GF-D8 (cell line): ENCODE measurements at places on chromosomes 2 and 18.

DNA sequence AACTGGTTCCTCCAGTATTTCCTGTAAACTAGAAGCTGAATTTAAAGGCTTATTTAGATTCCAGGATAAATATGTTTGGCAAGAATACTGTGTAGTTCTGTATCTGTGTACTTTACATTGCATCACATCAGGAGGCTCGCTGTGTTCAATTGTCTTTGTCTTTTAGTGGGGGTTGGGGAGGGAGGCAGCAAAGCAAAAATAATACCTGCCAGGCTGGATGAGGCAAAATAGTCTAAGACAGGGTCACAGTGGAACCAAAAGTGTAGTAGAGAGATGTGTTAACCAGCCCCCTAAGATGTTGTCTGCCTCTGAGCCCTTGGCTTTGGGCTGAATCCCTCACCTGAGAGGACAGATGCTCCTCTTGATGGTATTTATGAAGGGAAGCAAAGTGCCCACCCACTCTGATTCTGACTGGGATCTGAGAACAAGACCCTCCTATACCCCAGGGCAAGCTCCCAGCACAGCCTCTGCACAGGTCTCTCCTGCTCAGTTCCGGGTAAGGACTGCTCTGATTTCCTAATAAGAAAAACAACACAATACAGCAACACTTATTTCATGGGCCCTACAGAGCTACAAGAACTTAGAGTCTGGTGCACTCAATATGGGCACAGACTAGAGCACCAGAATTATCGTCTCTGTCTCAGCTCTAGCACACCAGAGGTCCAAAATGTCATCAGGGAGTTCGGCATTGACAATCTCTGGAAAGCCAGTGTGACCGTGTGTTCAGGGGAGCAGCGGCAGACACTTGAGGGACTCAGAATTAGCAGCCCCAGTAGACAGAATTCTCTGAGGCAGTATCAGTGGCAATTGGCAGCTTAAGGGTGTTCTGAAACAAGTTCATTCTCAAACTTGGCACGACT, 7.2 kb upstream of the AFTPH start:
- no peak for DNase-seq

- no peak for DNase-seq
Measured at GRCh38 chr2:26537069-26537825, 59.3 kb upstream of the OTOF start.

- no peak for DNase-seq
Measured at GRCh38 chr2:191355170-191355758, 110.1 kb downstream of the MYO1B start.

GRCh38 chr2:166560022-166560421, 66.0 kb upstream of the SCN7A start:
- DNase-seq = peak; percentile 24

- DNase-seq = no peak
Measured at GRCh38 chr2:141946016-141946415, 184.8 kb downstream of the LRP1B start.

DNA sequence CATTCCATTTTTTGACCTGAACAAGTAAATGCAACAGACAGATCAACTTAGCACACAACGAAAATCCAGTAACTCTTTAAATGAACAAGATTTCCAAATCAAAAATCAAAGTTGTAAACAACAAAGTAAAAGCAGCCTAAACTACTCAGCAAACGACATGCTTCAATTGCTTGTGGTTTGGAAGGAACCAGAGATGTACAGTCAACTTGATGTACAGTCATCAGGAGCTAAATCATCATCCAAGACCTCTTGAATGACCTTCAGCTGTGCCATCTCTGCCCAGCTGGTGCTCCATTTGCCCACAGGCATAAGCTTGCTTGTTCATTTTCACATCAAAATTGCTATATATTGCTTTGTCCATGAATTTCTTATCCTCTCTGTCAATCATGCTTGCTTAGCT, 109.8 kb downstream of the UPP2 start:
- DNase-seq = no peak

GRCh38 chr2:222264791-222265320, 33.9 kb downstream of the PAX3 start:
- no peak for DNase-seq

DNA sequence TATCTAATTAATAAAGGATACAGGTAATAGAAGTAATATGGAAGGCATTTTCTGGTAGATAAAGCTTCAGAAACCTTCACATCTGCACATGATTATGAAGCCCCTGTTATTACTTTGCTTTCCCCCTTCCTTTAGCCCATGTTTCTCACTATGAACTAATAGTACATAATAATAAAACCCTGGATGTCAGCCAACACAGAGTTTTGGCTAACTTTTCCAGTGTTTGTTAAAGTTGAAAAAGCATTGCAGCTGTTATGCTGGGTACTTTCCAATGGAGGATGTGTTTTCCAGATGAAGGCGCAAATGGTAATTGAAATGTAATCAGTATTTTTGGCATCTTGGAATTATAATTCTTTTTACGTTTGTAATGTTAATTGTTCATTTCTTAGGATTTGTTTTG, 43.5 kb downstream of the SPTBN1 start:
- no peak for DNase-seq

DNA sequence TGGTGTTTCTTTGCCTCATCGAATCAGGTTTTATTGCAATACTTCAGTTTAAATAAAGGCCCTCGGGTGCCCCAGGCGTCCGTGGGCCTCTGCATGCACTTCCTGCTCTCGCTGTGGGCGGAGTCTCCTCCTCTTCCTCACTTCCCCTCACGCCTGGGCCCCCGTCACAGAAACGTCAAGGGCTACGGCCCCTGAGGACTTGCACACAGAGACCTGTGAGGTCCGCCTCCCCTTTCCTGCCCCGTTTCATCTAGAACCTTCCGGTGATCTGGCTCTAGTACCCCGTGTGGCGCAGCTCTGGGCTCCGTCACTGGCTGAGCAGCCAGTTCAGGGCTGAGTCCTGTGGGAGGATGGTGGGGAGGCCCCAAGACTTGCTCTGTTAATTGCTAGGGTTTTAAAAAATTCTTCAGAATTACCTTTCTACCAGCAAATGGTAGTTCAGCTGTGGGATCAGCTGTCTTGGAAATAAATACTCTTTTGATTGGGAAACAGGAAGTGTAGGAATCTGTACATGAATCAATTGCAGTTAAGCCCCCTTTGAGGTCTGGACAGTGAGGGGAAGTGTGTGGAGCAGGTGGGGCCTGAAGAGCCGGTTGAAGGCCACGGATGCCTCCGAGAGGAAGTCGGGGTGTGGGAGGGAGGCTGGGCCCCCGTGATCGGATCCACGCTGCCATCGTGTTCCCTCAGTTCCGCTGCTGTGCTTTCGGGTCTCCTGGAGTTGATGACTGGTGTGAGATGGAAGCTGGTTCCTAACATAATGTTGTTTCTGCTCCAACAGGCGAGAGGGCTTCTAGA, 10.2 kb downstream of the NFATC1 start:
- DNase-seq = peak; percentile 85

DNA sequence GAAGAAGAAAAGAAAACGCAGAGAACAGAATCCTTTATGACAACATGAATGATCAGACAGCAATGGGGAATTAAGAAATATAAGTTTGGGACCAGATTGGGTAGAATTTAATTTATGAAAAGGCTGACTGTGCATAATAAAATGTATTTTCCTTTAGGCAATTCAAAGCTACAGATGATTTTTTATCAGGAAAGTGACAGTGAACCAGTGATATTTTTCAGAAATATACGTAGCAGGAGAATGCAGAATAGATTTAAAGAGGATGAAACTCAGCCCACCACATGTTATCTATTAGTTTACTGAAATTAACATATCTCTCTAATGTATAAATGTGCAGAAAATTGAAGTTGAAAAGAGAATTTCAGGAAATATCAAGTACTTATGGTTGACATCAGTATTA, 110.0 kb downstream of the SCN2A start:
- DNase-seq = no peak

- no peak for DNase-seq
Measured at GRCh38 chr2:76247006-76247405, 536.3 kb upstream of the GCFC2 start.

DNA sequence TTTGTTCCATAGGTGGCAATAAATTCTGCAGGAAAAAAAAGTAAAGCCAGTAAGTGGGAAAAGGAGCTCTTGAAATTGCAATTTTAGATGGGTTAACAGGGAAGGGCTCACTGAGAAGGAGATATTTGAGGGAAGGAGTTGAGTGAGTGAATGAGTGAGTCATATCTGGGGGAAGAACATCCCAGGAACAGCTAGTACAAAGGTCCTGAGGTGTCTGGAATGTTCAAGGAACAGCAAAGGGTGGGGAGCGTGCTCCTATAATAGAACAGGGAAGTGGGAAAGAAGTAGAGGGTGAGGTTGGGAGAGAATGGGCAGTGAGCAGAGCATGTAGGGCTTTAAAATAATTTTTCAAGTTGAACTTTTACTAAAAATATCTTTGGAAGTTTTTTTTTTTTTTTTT, 68.0 kb upstream of the PSME4 start:
- DNase-seq = no peak

GRCh38 chr2:30786923-30787685, 20.1 kb downstream of the CAPN13 start:
- DNase-seq = no peak

- no peak for DNase-seq
Measured at GRCh38 chr2:27808418-27808817, 36.9 kb downstream of the MRPL33 start.

DNA sequence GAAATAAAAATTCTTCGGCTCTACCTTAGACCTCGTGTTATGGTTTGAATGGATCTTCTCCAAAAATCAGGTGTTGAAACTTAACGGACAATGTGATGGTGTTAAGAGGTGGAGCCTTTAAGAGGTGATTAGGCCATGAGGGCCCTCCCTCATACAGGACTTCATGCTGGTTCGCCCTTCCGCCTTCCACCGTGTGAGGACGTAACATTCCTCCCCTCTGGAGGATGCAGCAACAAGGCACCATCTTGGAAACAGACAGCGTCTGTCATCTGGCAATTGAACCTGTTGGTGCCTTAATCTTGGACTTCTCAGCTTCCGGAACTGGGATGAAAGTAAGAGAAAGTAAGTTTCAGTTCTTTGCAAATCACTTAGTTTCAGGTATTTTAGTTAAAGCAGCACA, 126.3 kb upstream of the SPRED2 start:
- DNase-seq = no peak

DNA sequence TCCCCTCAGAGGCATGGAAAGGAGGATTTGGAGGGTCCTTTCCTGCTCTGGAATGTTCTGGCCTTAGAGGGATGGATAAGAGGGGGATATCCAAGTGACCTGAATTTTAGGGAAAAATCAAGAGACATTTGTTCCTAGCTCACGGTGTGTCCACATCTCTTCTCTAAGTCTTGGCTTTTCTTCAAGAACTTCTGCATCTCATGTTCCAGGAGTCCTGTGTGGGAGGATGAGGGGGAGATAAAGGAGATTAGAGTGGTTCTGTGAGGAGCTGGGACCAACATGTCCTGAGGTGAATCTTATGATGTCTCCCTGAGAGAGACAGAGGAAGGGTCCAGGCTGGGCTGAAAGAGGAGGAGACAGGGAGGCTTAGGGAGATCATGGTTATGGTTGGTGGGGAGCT, 11.7 kb downstream of the EMX1 start:
- no peak for DNase-seq

- DNase-seq = no peak
Measured at GRCh38 chr2:2229626-2230432, 101.2 kb downstream of the MYT1L start.

DNA sequence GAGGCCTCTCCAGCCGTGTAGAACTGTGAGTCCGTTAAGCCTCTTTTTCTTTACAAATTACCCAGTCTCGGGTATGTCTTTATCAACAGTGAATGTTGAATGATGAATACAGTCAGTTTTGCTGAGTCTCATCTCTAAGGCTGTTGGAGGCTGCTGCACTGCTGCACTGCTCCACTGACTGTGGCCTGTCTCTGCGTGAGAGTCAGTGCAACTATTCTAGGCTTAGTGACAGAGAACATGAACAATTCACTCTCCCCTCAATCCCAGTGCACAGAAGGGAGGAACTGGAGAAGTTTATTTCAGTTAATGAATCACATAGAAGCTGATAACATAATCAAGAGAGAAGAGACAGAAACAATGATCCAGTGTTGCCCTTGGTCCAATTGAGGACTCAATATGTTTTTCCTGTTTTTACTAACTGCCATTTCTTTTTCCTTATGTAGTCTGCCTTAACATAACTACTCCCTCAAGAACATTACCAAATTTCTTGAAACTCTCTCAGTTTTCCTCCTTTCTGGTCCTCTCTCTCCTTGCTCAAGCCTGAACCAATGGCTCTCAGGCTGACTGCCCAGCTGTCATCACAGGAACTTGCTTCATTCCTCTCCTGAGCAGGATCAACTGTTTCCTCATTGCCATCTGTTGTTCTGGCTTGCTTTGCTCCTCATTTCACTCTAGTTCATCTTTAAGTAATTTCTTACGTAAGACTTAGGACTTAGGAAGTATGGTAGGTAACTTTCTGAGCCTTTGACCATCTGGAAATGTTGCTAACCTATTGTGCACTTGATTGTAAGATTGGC, 483.2 kb downstream of the METTL4 start:
- DNase-seq = peak; percentile 100

DNA sequence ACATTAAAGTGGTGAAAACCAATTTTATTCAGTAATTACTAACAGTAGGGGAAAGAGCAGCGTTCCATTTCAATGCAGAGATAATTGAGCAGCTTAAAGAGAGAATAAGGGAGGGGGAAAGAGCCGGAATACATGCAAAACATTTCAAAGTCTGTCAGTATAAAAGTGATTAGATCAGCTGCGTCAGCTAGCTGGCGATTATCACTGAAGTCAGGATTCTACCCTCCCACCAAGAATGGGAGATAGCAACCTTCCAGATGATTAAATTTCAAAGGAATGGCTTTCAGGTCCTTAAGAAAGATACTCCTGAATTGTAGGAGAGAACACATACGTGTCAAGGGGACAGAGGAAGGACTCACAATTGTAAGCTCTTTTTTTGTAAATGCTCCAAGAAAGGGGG, 2.7 kb upstream of the ZC3H6 start:
- DNase-seq = no peak

GRCh38 chr2:164642946-164643555, 21.8 kb upstream of the GRB14 start:
- DNase-seq = no peak

- no peak for DNase-seq
Measured at GRCh38 chr18:1499265-1499664, 594.6 kb downstream of the ADCYAP1 start.

GRCh38 chr2:95010718-95011117, 14.8 kb upstream of the MAL start:
- DNase-seq = no peak

GRCh38 chr2:28958689-28959088, 22.4 kb upstream of the TOGARAM2 start:
- DNase-seq = no peak

DNA sequence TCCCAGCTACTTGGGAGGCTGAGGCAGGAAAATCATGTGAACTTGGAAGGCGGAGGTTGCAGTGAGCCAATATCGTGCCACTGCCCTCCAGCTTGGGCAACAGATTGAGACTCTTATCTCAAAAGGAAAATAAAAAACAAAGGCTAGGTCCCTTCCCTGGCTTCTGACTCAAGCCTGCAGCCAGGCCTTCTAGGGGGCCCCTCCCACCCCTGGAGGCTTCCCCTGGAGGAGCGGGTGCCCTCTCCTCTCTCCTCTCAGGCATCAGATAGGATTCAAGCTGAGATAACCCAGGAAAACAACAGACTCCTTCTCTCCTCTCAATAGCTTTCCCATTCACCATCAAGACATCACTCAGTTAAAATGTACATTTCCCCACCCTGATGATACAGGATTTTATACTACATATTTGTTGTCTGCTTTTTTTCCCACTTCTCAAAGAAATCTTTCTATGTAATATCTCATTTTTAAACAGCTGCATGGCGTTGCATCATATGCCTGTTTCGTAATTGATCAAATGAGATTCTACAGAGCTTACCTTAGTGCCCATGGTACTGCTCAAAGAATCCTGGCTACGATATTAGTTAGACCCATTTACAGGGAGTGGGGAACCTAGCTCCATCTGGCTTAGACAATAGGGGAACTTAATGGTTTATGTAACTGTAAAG, 20.6 kb upstream of the C2orf72 start:
- no peak for DNase-seq

GRCh38 chr18:34350778-34351177, 126.1 kb upstream of the NOL4 start:
- DNase-seq = no peak
